KBM-7 (cell line): ENCODE measurements at places on chromosomes 4 and X.

DNA sequence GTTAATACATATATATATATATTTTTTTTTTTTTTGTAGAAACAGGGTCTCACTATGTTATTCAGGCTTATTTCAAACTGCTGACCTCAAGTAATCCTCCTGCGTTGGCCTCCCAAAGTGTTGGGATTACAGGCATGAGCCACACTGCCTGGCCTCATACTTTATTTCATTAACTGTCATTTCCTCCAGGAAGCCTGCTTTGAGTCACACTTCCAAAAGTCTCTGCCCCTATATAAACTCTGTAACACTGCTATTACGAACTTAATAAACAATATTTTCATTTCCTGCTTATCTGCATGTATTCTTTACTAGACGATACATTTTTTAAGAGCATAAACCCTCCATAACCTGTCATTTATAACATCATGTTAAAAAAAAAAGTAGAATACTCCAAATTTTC lies 167.2 kb downstream of the WDFY3 start:
- DNase-seq: no peak

DNA sequence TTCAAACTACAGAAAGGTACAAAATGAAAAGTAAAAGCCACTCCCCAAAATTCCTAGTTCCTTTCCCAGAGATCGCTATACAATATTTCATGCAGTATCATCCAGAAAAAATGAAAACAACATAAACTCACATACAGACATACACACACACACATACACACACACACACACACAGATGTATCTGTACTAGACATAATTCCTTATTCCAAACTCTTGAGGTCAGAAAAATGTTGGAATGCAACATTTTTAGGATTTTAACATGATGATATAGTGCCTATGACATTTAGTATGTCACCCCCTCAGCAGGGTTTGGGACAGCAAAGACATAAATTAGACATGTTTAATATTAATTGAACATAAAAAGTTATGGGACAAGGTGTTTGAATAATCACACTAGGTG lies 73.4 kb upstream of the LHFPL1 start:
- DNase-seq: no peak

DNA sequence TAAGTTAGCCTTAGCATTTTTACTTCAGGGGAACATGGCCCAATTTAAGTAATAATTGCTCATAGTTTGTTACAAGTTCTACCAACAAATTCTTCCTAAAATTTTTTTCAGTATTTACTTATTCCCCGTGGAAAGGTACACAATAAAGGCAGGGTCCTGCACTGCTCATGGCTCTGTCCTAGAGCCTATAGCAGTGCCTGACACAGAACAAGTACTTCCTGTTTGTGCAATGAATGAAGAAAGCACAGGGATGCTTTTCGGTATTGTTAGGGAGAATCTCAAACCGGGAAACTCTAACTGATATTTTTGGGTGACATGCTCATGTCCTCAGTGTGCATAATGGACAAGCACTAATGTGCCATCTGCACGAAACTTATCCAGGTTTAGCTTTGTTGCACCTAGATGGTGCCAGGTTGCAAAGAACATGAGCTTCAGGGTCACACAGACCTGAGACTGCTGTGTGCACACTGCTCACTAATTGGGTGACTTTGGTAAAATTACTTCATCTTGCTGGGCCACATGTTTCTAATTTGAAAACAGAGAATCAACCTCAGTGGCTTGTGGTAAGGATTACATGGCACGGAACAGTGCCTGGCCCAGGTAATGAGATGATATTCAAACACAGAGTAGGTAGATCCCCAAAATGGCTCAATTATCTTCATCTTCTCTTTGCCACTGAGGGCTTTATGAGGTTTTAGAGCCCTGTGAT lies 175.8 kb upstream of the NPY2R start:
- DNase-seq: no peak

GRCh38 chr4:150181536-150181935 lies 103.3 kb downstream of the DCLK2 start:
- DNase-seq: no peak

- DNase-seq: no peak
These were observed 5.1 kb downstream of the MED28 start for GRCh38 chr4:17619416-17620105.

- no peak for DNase-seq
These were observed 10.9 kb downstream of the GC start for GRCh38 chr4:71773004-71773403.

- no peak for DNase-seq
These were observed 30.7 kb upstream of the AREG start for GRCh38 chr4:74414149-74414809.

GRCh38 chrX:47579537-47579936 lies 2.7 kb upstream of the TIMP1 start:
- peak; percentile 43 for DNase-seq

DNA sequence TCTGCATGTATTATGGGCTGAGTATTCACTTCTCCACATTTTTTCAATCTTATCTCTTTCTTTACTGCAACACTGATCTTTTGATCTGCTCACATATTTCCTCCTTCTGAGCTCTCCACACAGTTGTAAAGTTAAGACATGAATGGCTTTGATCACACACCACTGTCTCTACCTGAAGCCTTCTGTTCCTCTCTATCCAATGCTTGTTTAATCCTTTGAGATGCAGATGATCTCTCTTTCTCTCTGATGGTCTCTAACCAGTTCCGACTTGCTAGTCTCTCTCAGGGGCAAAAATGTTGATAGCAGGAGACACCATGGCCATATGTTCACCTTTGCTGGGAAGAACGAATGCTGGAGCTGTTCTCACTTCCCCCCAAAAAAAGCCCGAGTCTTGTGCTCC lies 162.4 kb downstream of the UNC5C start:
- DNase-seq: no peak

- DNase-seq: no peak
These were observed 756.5 kb upstream of the AGA start for GRCh38 chr4:178198691-178199090.

- DNase-seq: no peak
These were observed 6.9 kb downstream of the SORCS2 start for GRCh38 chr4:7199129-7199725.

DNA sequence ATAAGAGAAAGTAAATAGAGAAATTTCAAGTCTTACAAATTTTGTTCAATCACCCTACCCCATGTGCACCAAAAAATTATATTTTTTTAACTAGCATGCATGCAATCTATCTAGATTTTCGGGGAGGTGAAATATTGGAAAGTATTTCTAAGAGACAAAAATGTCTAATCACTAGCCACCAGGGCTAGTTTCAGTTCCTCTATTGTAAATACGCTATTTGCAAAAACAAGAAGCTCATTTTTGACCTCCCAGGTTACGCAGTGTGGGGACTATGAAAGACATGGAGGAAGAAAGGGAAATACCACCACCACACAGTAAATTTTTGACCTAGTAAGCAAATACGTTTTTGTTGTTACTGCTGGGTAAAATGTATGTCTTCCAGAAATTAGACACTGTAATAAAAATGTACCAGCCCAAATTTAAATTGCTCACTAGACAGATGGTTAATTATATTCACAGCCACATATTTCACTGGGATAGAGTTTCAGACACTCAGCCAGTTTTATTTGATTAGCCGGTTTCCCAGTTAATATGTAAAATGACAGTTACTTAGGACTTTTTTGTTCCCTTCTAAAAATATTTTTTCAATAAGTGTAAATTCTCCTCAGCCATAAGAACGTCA lies 2.2 kb downstream of the NEXMIF start:
- peak; percentile 58 for DNase-seq

- DNase-seq: peak; percentile 4
These were observed 325.7 kb downstream of the PCDH7 start for GRCh38 chr4:31045724-31046318.

- no peak for DNase-seq
These were observed 100.0 kb downstream of the SH3BGRL start for GRCh38 chrX:81301877-81302276.

GRCh38 chrX:50967736-50968135 lies 57.2 kb downstream of the BMP15 start:
- DNase-seq: no peak

DNA sequence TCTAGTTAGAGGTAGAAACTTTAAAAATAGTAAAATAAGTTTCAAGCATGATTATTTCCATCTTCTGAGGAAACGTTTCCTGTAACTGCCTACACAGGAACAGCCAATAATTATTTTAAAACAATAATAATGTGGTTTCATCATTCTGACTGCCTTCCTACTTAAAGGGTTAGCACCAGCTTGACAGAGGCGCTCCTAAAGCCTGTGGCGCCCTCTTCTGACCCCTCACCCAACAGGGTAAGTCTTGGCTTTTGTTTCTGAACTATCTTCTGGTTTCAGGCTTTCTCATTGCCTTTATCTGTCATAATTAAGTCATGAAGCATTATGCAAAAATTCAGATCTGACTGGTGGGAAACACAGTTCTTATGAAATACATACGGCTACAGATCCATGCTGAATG lies 96.7 kb downstream of the ITM2A start:
- DNase-seq: peak; percentile 82

- DNase-seq: no peak
These were observed 451 bp downstream of the SOD3 start for GRCh38 chr4:24795666-24796381.

- no peak for DNase-seq
These were observed 274.7 kb upstream of the AGTR2 start for GRCh38 chrX:115895678-115896329.

DNA sequence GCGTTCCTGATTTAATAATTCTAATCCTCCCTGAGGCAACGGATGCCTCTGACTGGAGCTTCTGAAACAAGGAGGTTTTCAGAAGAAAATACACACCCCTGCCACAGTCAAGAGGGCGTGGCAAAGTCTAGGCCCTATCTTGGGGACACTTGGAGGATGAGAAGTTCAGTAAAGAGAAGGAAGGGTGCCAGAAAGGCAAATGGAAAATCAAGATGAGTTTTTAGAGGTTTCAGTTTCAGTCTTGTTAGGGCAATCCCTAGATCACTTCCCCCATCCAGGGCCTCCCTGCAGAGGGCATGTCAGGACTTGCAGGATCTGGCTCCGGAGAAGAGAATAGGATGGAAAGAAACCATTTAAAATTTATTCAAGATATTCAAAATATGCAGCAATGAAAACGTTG lies 28.5 kb upstream of the FGF2 start:
- DNase-seq: peak; percentile 61

- no peak for DNase-seq
These were observed 48.2 kb downstream of the CLDN34 start for GRCh38 chrX:10015355-10015722.

- no peak for DNase-seq
These were observed 22.9 kb downstream of the ABLIM2 start for GRCh38 chr4:8135666-8136065.

- DNase-seq: no peak
These were observed 275.2 kb downstream of the TRIML1 start for GRCh38 chr4:188414441-188414840.

- no peak for DNase-seq
These were observed 74.2 kb downstream of the CT47B1 start for GRCh38 chrX:120801426-120801825.

DNA sequence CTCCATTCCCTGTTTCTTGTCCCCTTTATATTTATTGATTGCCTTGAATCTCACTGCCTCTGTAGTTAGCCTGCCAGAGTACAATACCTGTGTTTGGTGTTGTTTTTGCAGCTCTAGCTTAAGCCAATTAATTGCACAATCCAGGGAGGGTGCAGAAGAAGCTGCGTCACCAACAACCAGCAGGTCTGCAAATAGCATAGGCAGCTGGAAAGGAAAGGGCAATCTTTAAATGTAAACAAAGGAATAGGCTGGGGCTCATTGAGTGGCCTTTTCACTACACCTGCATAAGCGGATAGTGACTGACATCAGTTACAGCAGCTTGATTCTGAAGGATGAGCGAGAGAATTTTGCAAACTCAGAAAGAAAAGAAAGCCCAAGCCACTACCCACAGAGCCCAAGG lies 106.8 kb upstream of the RAI2 start:
- DNase-seq: no peak

GRCh38 chrX:35826503-35826902 lies 28.4 kb downstream of the MAGEB16 start:
- DNase-seq: no peak

DNA sequence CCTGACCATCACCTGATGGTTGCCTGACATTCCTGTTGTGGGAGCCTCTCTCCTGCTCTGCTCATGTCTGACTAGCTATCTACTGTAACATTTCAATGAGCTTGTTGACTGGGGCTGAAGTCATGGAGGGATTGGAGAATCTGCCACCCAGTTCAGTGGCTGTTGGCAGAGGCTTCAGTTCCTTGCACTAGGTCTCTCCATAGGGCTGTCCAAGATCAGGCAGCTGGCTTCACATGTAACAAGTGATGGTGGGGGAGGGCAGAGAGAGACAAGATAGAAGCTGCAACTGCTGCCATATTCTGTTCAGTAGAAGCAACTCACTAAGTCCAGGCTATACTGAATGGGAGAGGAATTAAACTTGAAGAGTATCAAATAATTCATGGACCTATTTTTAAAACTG lies 14.1 kb upstream of the CCNI start:
- DNase-seq: no peak

DNA sequence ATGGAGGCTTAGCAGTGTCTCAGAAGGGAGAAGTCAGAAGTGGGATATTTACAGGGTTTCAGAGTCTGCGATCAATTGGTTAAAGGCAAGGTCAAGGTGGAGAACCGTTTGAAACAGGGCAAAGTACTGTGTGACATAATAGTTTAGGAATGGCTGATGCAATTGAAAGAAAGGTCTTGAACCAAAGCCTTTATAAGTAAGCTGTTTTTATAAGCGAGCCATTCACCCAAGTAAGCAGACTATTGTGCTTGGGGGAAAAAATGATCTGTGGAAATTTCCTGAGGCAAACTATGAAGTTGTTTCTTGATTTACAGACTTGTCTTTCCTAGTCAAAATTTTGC lies 327.3 kb downstream of the CAMK2D start:
- DNase-seq: no peak

DNA sequence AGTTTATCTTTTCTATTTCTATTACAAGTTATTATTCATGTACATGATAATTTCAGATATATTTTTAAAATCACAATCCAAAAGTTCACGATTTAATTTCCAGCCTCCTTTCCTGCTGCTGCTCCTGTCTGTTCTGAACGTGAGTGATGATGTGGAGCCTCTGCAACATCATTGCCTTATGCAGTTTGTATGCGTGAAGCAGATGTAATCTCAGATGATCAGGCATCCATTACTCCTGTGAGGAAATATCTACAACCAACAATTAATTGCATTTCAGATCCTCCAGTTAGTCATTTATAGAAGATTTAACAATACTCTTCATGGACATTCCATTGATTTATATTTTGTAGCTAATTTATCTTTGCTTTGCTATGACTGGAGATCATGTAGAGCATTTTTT lies 668.7 kb upstream of the EPHA5 start:
- no peak for DNase-seq

GRCh38 chr4:142707401-142707800 lies 138.7 kb downstream of the INPP4B start:
- peak; percentile 91 for DNase-seq

- DNase-seq: no peak
These were observed 275.6 kb downstream of the DTHD1 start for GRCh38 chr4:36556984-36557383.
